ENCODE measurements at places on chromosomes 11 and 22.

DNA sequence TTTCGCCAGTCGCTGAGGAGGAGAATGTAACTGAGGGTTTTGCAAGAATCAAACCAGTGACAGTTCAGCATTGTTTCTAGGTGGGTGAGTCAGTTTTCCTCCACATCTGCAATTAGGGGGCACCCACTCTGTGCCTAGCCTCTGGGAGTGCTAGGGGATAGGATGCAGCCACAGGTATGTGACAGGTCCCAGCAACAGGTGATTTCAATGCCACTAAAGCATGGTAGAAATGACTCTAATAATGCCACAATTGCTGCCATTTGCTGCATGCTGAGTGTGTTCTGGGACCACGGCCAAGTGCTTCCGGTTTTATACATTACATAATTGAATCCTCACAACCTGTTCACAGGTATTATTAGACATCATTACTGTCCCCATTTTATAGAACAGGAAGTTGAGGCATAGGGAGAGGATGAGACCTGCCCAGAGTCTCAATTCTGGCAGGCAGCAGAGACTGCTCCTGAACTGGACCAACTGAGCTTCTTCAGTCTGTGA, 556 bp downstream of the CRYBB2 start:
- DNase-seq, result no peak

- DNase-seq, result no peak
These were observed 28.0 kb upstream of the GNB1L start for GRCh38 chr22:19882446-19883381.

DNA sequence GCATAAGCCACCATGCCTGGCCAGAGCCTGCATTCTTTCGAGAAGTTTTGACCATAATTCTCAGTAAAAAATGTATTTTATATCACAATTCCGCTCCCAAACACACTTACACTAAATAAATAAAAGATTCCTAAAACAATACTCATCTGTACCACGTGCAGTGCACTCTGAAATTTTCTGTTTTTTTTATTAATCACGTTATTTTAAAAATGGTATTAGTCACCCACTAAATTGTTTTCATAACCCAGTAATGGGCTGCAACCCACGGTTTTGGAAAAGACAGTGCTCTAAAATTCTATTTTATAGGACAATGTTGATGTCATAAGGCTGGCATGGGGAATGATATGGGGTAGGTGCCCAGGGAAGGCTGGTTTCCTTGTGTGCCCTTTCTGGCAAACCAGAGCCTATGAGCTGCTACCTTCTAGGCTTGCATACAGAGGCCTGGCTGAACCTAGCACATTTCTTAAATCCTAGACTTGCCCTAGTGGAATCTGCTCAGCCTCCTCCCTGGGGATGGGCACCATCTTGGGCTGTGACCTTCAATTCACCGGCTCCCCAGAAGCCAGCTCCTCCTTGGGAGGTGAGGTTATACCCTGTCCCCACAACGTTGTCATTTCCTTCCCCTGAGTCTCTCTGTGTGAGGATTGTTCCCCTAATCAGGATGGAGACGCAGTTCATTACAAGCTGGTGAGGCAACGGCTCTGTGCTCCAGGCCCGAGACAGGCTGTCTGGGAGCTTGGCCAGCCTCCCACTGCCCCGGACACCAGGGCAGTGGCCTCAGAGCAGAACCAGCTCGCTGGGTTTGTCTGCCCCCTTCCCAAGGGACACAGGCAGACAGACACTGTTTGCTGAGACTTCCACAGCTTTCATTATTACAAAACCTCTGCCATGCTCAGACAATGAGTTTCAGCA, 116.5 kb upstream of the NAV2 start:
- no peak for DNase-seq

DNA sequence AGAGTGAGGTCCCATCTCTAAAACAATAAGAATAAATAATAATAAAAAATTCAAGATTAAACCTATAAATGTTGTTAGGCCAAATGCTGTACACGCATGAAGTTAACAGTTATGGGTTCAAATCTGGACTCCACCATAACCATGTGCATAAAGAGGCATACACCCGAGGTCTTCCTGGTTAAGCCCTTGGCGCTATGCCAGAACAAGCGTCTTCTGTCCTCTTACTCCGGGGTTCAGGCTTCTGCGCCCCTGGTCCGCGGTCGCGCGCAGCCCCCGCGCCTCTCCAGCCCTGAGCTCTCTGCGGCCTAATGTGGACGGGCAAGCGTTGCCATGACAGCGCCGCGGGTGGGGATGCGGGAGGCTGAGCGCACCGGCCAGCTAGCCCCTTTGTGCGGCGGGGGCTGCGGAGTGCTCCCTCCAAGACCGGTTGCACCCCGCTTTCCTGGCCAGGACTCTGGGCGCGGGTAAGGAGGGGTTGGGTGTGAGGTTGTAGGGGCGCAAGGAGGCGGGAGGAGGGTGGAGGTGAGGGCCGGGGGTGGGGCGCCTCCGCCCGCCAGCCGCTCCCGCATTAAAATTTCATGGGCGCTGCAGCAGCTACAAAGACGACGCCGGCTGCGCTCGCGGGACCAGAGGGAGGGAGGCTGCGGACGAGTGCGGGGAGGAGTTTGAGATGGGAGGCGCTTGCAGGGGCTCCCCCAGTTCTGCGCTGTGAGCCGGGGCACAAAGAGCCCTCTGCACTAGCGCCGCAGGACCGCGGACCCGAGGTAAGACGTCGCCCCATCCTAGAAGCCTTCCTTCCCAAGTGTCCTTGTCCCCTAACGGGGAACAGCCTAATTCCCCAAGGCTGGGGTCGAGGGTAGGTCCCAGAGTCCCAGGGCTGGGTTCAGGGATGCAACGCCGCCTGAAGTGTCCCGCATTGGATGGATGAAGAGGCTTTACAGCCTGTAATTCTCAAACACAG, at the start of gene MIAT:
Gene MIAT (plus strand): TSS at position 698 of the 961 bp plus-strand sequence.
- DNase-seq, result peak; percentile 55

DNA sequence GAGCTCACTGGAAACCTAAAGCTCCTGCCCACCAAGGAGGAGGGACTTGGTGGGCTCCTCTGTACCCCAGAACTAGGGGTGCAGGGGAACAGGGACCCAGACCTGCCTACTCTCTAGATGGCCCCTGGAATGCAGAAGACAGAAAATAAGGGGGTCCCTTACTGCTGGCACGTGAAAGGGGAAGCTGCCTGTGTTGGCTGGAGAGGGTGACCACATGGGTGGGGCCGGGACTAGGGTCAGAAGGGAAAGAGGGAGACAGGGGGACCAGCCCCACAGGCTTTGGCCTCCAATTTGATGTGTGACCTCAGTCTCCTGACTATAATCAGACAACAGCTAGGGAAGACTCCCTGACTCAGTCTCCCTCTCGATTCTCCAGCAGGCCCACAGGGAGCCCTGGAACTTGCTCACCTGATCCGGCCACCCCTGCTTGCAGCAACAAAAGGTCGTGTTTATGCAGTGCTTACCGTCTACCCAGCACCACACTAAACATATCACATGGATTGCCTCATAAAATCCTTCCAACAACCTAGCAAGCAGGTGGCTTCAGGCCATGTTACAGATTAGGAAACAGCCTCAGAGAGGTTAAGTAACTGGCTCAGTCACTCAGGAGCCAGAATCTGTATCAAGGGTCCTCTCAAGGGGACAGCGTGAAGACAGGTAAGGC, 10.2 kb downstream of the ARAP1 start:
- DNase-seq, result no peak

GRCh38 chr11:76371170-76371569, 9.8 kb downstream of the THAP12 start:
- no peak for DNase-seq

DNA sequence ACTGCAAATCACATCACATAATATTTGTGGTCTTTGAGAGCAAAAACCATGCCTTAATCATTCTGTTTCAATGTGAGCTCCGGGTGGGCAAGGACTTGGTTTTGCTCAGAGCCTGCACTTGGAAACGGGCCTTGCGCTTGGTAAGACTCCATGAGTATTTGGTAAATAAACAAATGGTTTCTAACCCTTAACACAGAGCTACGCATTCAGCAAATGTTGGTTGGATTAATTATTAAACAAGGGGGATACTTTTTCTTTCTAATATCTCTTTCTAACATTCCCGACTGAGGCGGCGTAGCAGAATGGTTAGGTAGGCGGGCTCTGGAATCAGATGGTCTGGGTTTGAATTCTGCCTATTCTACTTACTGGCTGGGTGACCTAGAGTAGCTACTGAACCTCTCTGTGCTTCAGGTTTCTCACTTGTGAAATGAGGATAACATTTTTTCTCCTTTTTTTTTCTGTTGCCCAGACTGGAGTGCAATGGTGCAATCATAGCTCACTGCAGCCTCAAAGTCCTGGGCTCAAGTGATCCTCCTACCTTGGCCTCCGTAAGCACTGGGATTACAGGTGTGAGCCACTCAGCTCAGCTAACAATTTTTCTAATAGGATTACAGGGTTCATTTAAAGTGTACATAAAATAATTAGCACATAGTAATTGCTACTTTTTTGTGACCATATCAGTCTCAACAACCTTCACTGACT, 3.4 kb upstream of the FAM83F start:
- DNase-seq, result no peak

GRCh38 chr11:57405271-57405860, 14.9 kb upstream of the PRG2 start:
- DNase-seq, result no peak

- DNase-seq, result no peak
These were observed 23.8 kb downstream of the POU2AF2 start for GRCh38 chr11:111269146-111269868.

DNA sequence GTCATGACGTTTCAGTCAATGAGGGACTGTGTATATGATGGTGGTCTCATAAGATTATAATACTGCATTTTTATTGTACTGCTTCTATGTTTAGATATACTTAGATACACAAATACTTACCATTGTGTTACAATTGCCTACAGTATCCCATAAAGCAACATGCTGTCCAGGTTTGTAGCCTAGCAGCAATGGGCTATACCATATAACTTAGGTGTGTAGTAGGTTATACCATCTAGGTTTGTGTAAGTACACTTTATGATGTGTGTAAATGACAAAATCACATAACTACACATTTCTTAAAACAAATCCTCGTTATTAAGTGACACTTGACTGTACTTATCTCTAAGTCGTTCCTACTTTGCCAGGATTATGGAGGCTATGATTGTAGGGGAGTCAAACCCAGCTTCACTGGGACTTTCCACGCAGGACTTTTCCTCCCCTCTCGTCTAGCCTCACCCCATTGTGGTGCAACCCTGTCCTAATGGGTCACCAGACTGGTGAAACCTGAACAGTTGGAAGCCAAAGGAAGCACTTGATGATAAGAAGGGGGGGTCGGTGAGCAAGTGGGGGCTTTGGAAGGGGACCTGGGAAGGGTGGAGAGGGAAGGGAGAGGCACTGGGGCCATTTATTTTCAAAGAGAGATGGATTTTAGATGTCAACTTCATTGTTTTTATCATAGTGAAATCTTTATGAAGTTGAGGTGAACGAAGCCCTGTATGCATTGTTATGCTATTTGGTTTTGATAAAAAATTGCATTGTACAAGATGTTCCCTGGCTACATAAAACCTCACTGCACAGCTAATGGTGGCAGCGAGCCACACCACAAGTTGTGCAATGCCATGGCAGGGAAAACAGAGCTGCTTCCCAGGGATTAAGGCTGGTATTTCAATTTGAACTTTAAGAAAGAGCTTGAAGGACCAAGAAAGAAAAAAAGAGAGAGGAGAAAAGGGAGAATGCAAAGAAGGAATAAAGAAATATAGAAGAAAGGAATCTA, 129.1 kb downstream of the EHF start:
- DNase-seq, result no peak

GRCh38 chr22:25348391-25348790, 129.0 kb downstream of the CRYBB2 start:
- no peak for DNase-seq

DNA sequence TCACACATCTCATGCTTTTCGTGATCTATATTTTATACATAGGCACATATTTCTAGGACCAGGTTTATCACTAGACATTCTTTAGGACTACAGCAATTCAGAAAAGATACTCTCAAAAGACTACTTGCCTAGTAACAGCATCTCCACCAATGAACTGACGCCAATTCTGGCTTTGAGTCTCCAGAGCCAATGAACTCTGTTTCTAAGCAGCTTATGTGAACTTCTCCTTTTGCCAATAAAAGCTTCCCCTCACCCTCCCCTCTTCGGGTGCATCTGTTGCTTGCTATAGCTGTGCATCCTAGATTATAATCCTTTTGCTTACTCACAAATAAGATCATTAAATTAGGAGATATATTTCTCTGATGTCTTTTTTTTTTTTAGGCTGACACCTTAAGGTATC, 11.4 kb upstream of the ANKK1 start:
- DNase-seq, result no peak

DNA sequence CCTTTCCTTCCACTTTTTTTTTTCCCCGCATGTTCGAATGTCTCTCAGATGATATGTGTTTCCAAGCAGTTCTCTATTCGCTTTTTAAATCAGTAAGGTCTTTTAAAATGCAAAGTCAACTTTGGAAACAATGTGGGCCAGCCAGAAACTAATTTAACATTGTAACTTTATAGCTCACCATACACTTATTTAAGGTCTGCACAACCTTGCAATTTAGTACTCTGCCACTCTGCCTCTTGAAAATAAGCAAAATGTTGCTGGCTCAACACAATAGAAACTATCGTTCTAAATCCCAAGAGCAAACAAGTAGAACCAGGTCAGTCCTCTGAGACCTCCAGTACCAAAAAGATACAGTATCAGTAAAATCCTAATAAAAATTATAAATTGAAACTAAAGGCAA, 109.0 kb downstream of the SIK3 start:
- no peak for DNase-seq

- no peak for DNase-seq
These were observed 20.7 kb downstream of the TMEM41B start for GRCh38 chr11:9293646-9294045.

- DNase-seq, result no peak
These were observed 7.7 kb downstream of the VWCE start for GRCh38 chr11:61287338-61287977.

DNA sequence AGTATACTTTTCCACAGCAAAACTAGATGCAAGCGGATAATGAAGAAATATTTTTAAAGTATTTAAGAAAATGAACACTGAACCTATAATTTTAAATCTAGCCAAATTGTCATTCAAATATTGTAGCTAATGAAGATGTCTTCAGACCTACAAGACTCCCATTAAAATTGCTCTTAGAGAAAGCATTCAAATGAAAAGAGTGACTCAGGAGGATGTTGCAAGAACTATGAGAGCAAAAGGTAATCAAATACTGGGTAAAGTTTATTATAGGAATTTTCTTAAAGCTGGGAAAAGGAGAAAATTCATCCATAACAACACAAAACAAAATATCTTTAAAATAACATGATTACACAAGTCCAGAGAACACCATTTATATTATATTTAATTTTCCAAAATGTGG, 5.4 kb upstream of the POU2AF1 start:
- DNase-seq, result no peak

- peak; percentile 17 for DNase-seq
These were observed 4.3 kb downstream of the KRTAP5-6 start for GRCh38 chr11:1701091-1701807.

- DNase-seq, result no peak
These were observed 28.7 kb downstream of the DDIAS start for GRCh38 chr11:82930229-82930628.
